ENCODE measurements at places on chromosomes 7 and 10. TPM values are rescaled to one million over a fixed set of nuclear protein-coding genes. Genes with fewer than 3 reads are reported as not detected.

Gene NRBF2
- 56.9 TPM for total RNA-seq

Gene RHOBTB1
- 1.5 TPM for total RNA-seq

DNA sequence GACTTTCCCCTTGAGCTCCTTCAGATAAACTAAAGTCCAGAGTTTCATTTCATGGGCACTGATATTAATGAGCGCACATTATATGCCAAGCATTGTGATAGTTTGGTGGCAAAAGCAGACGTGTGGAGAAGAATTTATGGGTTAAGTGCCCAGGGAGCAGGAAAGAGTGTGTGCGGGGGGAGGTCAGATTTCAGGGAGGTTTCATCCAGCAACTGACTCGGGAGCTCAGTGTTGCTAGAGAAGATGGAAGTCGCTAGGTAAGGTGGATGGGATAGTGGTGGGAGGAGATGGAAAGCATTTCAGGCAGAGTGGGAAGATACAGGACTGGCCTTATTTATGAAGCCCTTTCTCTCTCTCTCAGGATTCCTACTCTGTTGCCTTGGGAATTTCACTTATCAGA lies 223.0 kb downstream of the SNX10 start:
- DNase-seq: no peak

DNA sequence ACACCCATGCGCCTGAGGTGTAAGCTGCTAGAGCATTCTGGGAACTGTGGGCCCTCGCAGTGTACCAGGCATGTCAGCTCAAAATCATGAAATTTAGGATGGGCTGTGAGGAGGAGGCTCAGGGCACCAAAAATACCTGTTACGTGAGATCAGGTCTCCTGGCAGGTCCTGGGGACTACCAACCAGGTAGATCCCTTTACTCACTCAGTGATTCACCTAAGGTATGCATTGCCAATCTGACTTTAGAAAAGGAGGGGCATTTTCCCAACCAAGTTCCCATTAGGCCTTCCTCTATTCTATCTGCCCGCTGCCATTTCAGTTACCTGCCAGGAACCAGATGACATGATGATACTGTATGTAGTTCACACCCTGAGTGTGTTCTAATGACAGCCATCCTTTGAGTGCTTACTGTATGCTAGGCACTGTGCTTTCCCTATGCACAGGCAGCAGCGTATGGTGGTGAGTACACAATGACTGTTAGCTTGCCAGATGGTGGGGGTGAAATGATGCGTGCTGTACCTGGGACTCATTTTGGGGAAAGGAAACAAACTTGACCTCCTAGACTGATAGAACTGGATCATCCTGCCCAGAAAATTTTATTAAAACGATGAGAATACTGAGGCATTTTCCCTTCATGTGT lies 62.0 kb downstream of the CFAP58 start:
- DNase-seq: peak; percentile 27

DNA sequence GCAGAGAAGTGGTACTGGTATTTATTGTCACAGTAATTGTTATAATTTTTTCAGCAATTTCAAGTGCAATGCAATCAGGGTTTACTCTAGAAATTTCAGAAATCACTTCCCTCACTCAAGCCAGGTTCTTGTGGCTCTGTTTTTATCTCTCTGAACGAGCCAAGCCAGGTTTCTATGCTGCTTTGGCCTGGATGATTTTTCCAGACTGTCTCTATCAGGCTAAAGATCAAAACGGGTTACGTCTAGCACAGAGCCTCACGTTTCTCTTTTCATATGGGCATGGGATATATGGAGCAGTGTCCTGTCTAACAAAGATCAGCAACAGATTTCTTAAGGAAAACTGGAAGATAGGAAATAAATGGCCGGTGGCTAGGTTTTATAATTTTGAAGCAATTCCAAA lies 1105.3 kb downstream of the NRG3 start:
- no peak for DNase-seq

DNA sequence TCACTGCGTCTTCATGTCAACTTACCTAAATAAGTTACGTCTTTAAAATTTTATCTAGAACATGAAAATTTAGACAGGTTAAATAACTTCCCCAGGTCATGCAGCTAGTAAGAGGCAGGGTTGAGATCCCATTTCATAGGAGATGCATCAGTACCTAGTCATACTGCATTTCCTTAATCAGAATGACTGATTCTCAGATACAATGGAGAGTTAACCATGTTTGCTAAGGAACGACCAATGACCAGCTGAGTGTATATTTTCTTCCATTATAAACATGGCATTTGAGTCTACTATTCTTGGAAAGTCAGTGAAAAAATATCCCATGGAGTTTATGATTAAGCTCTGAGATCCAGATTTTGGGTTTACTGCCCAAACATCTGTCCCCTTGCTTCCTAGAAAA lies 39.6 kb downstream of the ENTPD1 start:
- DNase-seq: no peak
